ENCODE measurements at places on chromosomes 7 and 10.

- DNase-seq, result peak; percentile 17
Measured at GRCh38 chr10:13351340-13351915, 3.3 kb upstream of the SEPHS1 start.

GRCh38 chr7:98619450-98620321 lies 2.6 kb downstream of the NPTX2 start:
- DNase-seq, result no peak

DNA sequence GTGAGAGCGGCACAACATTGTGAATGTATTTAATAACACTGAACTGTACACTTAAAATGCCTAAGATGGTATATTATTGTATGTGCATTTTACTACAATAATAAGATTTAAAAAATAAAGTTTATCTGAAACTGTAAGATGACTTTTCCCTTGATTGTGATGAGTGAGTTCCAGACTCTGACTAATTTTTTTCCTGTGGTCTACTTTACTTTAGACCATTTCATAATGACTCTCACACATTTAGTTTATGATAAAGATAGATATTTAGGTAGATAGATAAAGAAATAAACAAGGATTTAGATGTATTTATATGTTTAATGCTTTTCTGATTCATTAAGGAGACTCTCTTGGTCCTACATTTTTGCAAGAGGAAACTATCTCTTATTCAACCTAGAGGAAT lies 835.9 kb upstream of the SORCS1 start:
- no peak for DNase-seq

DNA sequence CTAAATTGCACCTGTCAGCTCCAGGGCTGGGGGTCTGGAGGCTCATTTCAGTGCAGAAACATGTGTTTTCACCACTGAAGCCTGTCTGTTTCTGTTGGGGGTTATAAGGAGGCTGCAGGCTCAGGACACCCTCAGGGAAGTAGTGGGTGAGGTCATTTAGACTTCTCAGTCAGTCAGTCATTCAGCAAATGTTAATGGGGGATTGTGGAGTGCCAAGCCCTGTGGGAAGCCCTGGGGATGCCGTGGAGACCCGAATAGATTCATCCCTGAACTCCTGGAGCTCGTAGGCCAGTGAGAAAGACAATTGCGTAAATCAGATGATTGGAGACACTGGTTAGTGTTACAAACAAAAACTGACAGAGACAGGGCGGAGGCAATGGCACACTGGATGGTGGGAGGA lies 19.2 kb downstream of the LHPP start:
- DNase-seq, result no peak

DNA sequence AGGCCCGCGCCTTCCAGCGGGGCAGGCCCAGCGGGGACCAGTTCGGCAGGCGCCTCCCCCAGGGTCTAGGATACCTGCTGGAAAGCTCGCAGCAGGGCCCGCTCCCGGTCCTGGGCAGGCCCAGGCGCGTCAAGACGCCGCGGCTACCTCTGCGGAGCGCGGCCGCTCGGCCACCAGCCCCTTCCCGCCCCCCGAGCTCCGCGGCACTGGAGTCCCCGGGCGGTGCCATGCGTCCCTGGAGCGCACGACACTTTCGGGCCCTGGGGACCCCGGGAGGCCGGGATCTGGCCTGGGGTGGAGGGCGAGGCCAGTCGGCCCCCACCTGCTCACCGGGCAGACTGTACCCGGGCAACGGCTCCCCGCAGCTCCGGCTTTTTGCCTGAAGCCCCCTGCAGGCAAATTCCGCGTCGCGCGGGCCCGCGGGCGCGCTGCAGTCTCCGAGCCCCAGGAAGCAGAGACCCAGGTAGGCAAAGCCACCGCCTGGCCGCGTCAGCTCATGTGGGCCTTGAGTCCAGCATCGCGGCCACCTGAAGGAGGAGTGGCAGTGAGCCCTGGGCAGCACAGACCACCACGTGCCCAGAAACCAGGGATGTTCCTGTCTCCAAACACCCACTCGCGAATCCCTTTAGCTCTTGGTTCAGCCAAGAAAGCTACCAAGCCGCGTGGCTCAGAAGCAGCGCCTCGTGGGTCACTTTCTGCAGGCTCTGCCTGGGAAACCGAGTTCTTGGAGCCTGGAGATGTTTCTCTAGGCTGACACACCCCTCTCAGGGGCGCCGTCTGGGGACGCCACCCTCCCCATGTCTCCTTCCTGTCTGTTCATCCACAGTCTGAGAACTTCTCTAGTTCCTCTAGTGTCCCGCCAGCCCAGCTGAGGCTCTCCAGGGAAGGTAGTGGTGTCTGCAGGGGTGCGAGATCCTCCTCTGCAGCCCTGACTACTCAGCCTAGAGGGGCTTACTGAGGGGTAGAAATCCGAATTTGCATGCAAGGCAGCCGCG lies 46.1 kb upstream of the APBB1IP start:
- peak; percentile 4 for DNase-seq

DNA sequence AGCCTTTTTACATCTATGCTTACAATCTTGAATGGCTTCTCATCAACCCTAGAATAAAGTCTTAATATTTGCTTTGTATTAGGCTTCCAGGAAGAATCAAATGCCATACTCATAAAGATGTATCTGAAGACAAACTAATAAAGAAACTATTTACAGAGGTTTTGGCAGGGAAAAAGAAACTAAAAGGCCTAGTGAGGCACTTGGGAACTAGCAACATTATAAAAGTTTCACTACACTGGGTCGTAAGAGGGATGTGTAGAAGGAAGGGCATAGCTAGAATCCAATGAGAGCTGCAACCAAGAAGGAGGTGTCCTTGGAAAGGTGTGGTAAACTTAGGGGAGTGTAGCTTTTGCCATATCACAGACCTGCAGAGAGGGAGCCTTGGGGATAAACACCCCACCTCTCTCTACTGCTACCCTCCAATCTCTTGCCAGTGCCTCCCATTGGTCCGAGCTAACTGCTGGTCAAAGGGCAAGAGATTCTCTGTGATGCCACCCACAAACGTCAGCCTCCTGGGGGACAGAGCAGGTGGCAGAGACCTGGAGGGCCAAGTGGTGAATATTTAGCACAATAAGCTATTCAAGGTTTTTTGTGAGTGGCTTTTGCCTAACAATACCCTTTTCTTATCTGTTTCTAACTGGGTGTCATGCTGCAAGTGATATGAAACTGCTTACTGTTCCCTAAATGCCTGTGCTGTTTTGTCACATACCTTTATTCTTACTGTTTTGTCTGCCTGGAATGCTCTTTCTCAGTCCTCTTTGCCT lies 60.7 kb downstream of the CPED1 start:
- DNase-seq, result no peak

Measured in activated T-cell treated with anti-CD3 and anti-CD28 coated beads, Interleukin-2, amount 50 U/mL, for 4 hours (primary cell).